ENCODE measurements at places on chromosomes 5 and 9.
A peak's percentile ranks its signal among the peaks of the same experiment; 100 is the strongest.

GRCh38 chr5:119255571-119256356 is 100.1 kb upstream of the TNFAIP8 start:
- peak; percentile 24 for DNase-seq

DNA sequence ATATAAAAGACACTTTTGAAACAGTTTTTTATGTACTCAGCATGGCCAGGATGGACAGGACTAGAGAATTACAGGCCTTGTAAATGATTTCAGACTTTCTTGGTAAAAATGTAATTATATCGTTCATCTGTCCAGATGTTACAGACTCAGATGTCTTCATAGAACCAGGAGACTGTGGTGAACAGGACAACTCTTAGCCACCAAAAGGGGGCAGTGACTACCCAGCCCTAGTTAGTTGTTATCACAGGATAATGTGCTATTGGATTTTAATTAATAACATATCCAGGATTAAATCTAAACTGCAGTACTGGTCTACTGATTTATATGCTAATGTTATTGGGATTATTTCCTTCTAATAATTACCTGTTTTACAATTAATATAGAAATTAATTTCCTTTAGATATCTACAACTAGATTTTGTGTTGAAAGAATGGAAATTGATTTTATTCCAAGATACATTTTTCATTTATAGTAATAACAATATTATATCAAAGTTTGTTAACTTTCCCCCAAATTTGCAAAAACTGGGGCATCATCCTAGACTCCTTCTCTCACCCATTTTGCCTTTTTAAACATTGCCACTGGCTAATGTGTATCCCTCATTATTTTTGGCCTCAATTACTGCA is 99.4 kb downstream of the MTREX start:
- DNase-seq: peak; percentile 22

DNA sequence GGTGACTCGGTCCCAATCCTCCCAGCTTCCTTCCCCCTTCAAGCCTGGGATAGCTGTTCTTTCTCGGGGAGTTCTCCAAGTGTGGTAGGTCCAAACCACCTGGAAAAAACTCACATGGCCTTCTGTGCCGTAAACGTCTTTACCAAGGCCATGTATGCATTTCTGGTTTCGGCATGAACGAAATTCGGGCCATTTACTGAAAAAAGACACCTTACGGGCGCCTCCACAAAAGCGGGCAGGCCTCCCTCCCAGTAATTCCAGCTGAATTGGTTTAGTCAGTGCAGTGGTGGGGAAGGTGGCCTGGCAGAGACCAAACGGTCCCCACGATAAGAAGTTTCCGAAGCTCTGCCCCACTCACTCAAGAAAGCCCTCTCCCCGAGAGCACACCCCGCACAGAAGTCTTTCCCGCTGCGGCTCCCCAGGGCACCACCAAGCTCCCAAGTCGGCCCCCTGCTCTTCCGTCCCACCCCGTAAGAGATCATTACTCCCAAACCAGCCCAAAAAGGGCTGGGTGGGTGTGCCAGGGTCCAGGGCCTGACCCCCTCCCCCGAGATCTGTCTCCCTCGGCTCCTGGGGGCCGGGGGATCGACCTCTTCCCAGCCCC is 86.3 kb upstream of the MELK start:
- no peak for DNase-seq

DNA sequence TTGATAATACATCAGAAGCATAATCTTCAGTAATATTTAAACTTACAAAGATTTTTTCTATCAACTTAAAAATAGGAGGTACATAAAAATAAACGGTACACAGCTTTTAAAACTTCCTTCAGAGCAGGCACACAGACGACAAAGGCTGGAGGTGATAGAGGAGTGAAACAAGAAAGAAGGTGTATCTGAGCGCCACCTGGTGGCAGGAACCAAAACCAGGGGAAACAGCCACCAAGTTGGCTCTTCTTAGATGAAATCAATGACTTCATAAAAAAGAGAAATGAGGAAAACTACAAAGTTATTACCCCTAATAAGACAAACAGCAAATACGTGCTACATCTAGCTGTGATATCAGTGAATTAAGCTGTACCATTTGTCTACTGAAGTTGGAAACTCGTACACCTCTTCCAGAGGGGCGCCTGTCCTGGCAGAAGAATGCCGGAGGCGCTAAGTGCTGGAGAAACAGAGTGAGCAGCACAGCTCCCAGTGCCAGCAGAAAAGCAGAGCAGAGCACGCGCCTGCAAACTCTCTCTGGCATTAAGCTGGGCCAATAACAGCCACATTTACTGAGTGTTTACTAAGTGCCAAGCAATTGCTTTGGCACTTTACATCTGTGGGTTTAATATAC is 85.9 kb downstream of the SETX start:
- peak; percentile 77 for DNase-seq

DNA sequence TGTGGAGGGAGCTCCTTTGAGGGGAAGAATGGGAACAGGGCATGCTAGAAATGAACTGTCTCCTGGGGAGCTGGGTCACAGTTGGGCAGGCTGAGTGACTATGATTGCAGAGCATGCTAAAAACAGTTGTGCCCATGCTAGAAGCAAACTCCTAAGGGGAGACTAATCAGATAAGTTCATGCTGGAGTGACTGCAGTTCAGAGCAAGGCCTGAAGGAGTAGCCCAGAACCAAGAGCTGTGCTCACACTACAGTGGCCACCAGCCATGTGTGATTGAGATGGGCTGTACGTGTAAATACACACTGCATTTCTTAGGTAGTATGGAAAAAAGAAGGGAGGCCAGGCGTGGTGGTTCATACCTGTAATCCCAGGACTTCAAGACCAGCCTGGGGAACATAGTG is 10.3 kb upstream of the AK1 start:
- DNase-seq: no peak

DNA sequence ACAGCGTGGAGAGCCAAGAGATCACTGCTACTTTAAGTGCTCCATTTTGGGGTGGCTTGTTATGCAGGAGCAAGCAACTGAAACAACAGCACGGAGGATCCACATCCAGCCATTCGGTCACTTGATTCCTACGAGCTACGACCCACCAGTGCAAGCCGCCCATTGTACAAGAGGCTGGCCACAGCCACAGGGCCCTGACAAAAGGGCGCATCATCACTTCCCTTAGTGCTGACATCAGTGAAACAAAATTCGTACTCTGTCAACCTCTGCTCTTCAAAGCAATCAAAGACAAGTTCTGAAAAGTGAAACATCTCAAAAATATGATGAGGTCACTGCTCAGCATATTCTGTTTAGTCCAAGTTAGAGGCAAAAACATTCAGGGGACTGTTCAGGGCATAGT is 168.4 kb downstream of the GADD45G start:
- no peak for DNase-seq

GRCh38 chr9:136043441-136043991 is 51.6 kb downstream of the NACC2 start:
- DNase-seq: no peak

DNA sequence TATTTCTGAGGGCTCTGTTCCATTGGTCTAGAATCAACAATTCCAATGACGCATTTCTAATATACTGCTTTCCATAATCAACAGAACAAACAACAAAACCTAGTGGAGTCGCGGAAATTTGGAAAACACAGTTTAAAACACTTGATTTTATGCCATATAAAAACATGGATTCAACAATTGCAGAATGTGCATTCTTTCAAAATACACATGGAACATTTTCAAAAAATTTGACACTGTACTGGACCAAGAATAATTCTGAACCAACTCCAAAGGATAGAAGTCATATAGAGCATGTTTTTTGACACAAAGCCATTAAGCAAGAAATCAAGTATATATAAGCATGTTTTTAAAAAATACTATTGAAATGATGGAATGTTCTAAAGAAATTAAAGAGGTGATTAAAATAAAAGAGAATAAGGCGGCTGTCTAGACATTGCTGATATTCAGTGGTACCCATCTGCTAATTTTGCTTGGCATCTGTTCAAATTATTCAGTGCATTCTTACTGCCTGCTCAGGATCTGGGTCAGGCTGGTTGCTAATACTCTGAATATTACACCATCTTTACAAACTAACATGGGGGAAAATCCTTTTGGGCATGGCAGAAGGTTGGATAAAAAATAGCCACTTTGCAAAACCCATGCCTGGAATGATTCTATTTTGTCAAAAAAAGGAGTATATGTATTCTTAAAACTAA is 221.3 kb downstream of the NPR3 start:
- no peak for DNase-seq

DNA sequence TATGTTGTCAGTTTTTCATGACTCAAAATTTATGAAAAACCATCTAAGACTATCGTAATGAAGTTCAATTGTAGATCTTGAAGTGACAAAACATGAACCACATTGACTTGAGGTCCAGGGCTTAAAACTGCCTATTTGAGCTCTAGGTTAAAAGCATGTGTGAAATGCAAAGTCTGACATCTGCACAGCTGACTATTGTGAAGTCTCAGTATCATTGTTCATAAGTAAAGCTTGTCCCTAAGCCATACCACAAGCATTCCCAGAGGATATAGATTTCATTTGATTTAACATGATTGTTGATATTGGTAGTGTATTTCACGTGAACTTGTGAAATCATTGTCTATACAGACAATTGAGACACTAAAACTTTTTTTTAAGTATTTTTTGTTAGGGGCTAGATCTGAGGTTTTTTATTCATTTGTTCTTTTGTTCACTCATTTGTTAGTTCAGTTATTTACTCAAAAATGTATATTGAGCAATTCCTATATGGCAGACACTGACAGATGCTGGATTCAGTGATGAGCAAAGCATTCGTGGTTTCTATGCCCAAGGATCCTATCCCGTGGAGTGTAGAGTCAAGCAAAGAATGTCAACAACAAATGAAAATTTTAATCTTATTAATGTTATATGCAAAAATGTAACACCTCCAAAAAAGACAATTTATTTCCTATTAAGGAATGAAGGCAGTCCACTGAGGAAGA is 485.2 kb downstream of the RAB3C start:
- DNase-seq: no peak

DNA sequence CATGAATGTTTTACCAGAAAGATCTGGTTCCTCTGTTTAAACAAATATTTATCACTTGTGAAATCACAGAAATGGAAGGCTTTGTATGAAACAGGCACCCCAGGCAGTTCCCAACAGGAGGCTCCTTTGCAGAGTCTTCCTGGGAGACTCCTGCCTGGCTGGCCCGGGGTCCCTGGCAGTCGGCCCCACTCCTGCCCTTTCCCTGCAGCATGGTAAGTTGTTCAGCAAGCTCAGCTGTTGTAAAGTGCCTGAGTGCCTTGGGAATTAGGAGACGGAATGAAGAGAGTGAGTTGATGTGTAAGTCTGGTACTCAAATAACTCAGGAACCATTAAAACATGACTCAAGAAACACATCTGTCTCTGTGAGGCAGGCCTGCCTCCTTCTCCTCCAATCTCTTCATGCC is 17.5 kb upstream of the LHFPL2 start:
- no peak for DNase-seq

- DNase-seq: no peak
Measured at GRCh38 chr5:33501899-33502298, 61.1 kb downstream of the TARS1 start.

DNA sequence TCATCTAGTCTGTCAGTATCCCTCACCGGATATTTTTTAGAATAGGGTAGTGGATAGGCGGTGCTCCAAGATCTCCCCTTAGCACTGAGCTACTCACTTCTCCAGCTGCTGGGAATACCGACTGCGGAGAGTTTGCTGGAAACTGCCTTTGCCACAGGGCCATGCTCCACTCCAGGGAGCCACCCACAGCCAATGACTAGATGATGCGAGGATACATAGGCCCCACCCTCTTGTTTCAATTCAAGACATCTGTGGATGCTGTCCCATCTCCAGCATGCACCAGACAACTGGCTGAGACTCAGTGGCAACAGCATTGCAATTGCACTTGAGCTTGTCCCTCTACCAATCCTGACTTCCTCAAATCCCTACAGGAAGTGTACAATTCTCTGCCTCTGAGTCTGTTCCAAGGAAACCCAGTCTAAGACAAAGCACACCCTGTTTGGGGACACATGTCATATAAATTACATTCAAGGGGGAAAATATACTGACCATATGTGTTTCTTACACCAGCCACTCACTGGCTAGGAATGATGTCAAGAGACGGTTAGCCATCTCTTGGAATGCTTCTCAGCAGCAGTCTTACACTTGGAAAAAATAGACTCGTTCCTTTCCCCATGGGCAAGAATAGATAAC is 312.6 kb upstream of the KIF2A start:
- DNase-seq: no peak

GRCh38 chr5:28954074-28954473 is 1915.7 kb upstream of the CDH9 start:
- DNase-seq: no peak

GRCh38 chr5:75055727-75056144 is 3.4 kb upstream of the GCNT4 start:
- no peak for DNase-seq

DNA sequence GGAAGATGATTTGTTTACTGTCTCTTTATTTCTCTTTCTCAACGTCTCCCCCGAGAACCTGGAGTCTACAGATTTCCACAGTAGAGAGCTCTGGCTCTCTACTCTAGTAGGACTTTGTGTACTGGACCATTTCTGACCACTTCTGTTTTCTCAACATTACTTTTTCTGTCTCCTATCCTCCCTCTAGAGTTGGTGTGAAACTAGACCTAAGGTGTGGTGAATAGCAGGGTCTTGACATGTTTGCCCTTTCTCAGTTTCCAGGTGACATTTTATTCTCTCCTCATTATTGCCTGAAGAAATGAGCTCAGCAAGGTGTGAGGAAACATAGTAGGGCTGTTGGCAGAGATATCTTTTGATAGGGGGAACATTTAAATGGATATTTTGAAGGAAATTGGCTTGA is 62.1 kb upstream of the IL6ST start:
- no peak for DNase-seq

GRCh38 chr9:104494808-104495207 is 9.3 kb upstream of the OR13F1 start:
- DNase-seq: no peak

DNA sequence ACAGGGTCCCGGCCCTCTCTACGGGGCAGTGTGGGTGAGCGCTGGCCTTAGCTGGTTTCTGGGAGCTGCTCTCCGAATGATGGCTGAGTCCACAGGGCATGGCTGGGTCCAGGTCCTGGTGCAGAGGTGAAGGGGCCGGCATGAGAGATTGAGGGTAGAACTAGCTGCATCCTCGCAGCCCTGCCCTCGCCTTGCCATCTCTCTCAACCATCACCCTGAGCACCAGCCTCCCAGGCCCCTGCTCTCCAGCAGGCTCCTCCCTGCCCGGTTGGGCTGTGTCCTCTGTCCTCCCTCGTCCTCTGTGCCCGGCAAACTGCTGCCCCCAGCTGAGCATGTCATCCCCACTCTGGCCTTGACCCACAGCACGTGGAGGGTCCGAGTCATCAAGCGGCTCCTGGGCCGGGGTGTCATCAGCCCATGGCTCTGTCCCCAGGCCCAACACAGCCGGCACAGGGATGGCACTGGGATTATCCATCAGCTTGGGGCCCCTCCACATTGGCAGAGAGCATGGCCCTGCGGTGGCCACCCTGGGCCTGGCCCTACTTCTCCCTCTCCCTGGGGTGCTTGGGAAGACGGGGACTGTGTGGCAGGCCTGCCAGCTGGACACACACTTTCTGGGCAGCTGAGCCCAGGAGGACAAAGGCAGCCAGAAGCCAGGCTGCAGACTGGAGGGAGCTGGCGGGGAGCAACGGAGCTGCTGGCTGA is 8.4 kb downstream of the FLT4 start:
- no peak for DNase-seq
